ENCODE measurements at places on chromosomes 13 and 19.

- DNase-seq = no peak
These were observed 1679.9 kb downstream of the SLITRK1 start for GRCh38 chr13:82202398-82202797.

- no peak for DNase-seq
These were observed 285.0 kb upstream of the PCDH20 start for GRCh38 chr13:61700620-61701019.

GRCh38 chr19:48480183-48480557, 11.0 kb downstream of the CYTH2 start:
- DNase-seq = no peak

DNA sequence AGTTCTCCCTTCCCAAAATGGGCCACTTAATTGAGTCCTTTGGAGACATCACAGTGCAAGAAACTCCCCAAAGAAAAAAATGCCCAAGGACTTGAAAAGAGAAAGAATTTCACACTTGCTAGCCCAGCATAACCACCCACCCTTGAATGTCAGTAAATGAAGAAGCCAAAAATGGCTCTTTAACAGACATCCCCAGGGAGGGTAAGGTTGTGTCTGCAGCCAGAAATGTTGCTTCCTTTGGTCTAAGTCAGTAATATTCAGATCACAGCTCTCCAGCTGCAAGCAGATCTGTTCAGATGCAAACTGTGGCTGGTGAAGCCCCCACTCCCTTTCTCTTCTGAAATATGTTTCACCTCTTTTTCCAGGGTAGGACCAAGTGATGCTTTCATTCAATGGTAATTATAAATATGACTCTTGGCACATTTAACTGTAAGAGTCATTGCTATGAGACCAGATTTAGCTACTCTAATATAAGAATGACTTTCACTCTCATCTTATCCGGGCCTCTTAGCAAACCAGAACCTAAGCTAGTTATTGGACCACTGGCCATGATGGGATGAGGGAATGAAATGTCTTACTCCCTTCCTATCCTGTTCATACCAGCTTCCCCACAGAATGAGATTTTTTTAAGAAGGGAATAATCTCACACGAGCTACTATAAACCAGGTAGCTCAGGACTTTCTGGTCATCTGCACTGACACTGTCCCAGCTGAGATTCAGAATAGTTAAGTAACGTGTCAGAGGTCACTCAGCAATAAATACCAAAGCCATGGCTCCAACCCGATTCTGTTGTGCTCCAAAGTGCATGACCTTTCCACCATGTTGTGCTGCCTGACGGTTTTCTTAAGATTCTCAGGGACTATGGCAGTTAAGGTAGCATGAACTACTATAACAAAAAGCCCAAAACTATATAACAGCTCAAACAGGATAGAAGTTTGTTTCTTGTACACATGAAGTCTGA, 234.1 kb downstream of the FOXO1 start:
- DNase-seq = no peak

DNA sequence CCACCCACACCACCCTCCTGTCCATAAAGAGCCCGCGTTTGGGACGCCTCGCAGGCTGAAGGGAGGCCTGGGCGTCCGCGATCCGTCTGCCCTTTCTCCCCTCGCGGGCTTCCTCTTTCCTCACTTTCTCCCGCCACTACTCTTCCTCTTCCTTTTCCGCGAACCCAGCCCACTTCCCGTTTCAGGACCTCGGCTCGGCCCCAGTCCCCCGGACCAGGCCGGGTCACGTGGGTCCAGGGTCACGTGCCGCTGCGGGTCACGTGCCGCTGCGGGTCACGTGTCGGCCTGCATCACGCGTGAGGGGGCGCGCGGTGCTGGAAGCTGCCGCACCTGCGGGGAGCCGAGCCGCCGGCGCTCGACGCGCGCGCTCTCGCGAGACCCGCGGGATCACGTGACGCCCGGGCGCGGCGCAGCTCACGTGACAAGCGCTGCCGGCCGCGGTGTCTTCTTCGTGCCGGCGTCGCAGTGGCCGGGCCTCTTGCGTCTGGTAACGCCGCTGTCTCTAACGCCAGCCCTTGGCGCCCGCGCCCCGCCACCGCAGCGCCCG, at the start of gene LAMP1:
TSS of gene LAMP1 (plus strand) at position 417 of the 547 bp plus-strand sequence. CDS start 196 bp downstream, outside the sequence.
- DNase-seq = peak; percentile 98

DNA sequence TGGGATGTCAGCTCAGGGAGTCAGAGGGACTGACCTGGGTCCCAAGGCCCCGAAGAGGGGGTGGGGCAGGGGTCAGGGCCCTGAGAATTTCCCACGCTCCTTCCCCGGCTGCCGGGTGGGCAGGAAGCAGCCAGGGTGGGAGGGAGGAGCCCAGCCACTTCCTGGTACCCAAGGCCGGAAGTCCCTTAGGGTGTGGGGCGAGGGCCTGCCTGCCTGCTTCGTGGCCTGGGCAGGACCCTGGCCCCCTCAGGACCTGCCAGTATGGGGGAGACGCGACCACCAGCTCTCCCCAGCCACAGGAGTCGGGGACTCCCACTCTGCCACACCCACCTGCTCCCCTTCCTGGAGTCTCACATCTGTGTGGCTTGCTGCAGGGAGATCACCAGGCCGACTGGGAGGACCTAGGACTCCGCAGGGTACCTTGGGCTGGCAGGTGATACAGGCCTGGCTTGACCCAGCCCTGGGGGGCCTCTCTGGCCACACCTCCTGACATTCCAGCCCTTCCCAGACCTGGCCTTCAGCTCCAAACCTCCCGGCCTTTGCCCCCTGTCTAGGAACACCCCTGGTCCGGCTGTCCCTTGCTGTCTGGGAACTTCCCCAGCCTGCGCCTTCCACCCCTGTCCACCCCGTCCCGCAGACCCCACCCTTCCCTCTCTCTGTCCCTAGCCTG, 9.8 kb upstream of the CIRBP start:
- DNase-seq = peak; percentile 92

- DNase-seq = peak; percentile 94
These were observed 811 bp upstream of the PRMT1 start for GRCh38 chr19:49676136-49676783.

DNA sequence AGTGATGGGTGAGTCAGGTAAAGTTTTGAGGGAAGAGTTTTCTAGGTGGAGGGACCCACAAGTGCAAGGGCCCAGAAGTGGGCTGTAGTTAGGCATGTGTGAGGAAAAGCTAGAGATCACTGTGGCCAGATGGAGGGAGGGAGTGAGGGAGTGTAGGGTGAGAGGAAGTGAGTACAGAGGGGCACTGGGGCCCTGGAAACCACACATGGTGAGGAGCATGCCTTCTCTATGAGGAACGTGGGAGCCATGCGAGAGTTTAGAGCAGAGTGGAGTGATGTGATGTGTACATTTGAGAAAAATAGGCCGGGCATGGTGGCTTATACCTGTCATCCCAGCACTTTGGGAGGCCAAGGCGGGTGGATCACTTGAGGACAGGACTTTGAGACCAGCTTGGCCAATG, 14.7 kb upstream of the SHKBP1 start:
- DNase-seq = no peak

GRCh38 chr19:10916602-10917001, 11.8 kb downstream of the YIPF2 start:
- DNase-seq = no peak

DNA sequence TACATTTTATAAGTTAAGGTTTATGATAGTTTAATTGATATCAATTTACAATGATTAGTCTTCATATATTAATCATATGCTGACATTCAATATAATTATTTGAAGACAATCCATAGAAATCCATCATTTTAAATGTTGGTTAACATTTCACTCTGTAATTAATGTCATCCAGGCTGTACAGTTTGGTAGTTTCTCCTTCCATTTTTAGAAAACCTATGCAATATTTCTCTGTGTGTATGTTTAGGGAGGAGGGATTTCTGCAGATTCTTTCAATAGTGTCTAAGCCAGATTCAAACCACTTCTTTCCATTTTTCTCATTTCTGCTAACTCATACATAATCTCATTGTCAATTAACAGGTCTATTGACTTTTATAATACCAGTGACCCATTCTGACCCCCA, 1159.0 kb upstream of the ATXN8OS start:
- no peak for DNase-seq

DNA sequence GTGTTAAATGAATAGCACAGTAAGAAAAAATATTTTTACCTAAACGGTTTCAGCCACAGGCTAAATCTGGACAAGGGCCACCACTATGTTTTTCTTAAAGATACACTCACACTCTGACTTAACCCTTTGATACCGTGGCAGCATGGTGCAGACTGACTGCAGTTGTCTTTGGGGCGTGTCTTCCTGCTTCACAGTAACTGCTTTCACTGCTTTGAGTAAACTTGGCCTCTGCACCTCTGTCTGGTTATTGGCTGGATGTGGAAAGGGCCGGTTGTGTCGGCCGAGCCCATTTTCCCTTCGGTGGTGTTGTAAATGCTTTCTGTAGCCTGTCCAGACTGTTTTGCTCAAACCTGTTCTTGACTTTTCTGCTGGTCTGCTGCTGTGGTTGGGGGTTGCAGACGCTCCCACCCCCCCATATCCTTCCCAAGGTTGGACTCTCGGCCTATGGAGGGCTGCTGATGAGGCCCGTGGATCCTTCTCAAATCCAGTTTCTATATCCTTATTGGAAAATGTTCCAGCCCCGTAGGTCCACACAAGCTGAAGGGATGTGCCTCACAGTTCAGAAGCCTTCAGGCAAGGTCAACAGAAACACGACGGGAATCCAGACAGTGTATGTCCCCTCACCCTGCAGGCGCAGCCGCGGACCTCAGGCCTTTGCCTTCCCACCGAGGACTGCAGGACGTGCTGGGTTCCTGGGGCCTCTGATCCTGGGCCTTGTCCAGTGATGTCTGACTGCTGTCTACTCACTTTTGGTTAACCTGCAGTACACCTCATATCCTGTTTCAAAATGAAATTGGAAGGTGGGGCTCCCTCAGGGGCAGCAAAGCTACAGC, 90.2 kb upstream of the RNF113B start:
- peak; percentile 73 for DNase-seq

DNA sequence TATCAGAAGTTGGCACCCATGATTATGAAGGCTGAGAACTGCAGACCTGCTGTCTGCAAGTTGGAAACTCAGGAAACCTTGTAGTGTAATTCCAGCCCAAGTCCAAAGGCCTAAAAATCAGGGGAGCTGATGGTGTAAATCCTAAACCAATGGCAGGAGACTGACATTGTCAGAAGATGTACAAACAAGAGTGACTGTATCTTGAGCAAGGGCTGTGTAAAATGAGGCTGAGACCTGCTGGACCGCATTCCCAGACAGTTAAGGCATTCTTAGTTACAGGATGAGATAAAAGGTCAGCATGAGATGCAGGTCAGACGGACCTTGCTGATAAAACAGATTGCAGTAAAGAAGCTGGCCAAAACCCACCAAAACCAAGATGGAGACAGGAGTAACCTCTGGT, 147.7 kb downstream of the COG6 start:
- DNase-seq = peak; percentile 93

DNA sequence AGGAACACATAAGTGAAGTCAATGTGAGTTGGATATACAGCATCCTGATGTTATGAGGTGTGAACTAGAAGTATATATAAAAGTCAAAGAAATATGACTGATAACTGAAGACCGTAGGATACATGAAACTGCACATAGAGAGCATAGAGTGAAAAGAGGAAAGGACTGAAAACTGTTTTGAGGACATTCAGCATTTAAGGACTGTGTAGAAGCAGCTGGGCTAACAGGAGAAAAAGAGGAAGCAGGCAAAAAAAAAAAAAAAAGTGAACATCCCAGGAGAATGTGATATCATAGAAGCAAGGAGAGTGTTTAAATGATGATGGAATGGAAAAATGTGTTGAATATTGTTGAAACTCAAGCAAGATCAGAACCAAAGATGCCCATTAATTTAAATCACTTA, 363.5 kb downstream of the PCDH20 start:
- no peak for DNase-seq

DNA sequence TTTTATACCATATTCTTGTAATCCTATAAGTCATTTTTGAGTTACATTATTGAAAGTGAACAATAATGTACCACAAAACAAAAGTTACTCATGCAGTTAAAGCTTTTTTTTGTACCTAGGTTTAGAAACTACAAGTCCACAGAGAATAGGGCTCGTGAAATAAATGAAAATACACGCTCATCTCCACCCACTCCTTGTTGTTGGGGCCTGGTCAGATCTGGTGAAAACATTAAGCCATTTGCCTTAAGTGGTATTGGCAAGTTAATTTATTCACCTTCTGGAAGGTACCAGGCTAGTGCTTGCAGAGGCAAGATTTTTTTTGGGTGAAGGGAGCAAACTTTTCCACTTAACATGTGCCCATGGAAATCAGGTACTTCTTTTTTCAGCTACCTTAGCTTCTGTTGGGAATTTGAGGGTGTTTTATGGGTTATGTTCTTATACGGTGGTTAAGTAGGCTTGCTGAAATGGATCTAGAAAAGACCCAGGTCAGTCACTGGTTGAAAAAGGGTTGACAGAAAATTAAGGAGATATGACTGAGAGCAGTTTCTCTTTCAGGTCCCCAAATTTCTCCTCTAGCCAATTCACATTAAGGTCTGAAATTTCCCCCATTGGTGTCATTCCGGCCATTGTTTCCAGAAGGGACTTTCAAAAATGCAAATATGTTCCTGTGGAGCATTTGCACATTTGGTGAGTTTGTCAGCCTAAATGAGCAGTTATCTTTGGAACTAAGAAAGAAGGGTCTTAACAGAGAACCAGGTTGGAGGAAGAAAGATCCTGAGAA, 143.3 kb downstream of the KCNRG start:
- DNase-seq = no peak

- no peak for DNase-seq
These were observed 580 bp upstream of the KATNAL1 start for GRCh38 chr13:30307971-30308290.

- no peak for DNase-seq
These were observed 70.7 kb downstream of the FOXO1 start for GRCh38 chr13:40595693-40596092.

DNA sequence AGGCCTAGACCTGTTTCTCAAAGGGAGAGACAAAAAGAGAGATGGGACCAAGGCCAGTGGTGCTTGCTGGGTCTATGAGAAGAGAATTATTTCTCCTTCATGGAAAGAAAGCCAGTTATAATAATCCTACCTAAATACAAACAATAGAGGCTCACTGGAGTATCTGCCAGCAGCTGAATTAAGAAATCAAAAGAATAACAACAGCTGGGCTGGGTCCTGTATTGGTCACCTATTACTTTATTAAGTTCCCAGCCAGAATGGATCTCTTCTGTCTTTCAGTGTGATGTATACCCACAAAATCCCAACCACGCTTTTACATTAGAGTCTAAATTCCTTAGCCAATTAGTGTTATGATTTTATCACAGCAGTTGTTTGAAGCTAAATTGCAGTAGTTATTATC, 297.8 kb upstream of the DACH1 start:
- no peak for DNase-seq

GRCh38 chr19:4007836-4008539, 452 bp downstream of the PIAS4 start:
- DNase-seq = peak; percentile 69

DNA sequence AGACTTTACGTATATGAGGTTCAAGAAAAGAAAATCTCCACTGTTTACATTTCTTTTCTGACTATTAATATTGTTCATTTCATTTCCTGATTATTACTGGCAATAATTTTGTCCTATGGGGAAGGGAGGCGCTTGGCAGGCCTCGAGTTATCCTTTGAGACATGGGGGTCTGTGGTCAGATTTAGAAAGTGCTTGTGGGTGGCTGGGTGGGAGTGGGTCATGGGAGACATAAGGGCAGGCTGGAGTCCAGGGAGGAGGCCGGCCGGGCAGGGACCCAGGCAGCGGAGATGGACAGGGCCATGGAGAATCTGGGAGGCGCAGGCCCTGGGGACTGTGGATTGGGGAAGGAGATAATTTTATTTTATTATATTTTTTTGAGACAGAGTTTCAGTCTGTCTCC, 40.1 kb downstream of the LTBP4 start:
- DNase-seq = no peak

GRCh38 chr19:8116437-8117293, 32.7 kb downstream of the FBN3 start:
- DNase-seq = no peak
